ENCODE measurements at places on chromosomes 6 and 20.

DNA sequence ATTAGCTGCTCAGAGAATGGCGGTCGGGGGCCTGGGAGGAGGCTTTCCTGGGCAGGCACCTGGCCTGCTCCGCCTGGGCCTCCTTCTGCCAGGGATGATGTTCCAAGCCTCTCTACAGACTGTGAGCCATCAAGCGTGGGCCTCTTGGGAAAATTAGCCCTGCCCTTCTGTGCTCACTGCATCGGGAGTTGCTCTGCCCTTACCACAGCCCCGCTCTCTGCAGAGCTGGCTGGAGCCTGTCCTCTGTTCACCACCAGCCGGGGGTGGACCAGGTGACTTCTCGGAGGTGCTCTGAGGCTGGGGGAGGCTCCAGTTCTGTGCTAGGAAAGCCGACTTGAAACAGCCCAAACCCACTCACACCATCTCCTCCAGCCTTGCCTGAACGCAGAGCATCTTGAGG lies 24.2 kb downstream of the MDGA1 start:
- DNase-seq: no peak

DNA sequence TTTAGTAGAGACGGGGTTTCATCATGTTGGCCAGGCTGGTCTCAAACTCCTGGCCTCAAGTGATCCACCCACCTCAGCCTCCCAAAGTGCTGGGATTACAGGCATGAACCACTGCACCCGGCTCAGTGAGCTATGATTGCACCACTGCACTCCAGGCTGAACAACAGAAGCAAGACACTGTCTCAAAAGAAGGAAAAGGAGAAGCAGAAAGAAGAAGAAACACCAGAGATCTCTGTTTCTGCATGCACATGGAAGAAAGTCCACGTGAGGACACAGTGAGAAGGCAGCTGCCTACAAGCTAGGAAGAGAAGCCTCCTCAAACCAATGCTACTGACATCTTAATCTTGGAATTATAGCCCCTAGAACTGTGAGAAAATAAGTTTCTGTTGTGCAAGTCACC lies 16.0 kb downstream of the ECT2L start:
- DNase-seq: no peak

DNA sequence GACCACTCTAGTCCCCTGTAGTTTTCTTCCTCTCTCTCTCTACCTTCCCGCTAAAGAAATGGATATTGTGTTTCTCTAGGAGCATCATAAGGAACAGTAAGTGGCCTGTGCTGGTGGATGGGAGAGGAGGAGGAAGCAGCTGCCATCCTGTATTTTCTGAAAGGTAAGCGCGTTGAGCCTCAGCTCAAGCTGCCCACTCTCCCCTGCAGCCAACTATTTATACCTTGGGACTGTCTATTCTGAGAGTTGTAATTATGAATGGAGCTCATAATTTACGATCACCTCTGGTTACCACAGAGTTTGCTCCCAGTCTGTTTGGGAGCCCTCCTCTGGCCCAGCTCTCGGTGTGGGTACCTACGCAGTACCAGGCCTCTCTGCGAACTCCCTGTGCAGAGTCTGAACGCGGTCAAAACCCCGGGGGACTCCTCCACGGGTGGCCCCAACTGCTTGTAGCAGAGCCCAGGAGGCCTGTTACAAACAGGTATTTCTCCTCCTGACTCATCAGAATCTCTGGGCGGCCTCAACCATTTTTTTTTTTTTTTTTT lies 285.4 kb downstream of the SMOC2 start:
- no peak for DNase-seq

DNA sequence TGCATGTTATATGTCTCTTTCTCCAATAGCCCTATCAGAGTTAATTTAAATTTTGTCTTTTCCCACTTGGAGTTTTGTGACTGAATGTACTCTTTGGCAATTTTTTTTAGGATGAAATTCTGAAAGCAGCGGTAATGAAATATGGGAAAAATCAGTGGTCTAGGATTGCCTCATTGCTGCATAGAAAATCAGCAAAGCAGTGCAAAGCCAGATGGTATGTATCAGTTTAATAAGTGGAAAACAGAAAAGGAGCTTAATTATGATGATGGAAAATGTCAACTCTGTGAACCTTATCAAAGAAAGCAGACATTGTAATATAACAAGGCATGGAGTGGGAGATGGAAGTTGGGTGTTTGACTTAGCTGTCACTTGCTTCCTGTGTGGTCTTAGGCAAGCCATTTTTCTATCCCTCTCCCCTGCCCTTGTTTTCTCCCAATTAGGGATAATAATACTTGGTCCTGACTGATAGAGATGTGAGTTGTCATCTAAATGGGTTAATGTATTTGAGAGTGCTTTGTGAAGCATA lies 2.7 kb downstream of the CDC5L start:
- DNase-seq: no peak

GRCh38 chr6:74249658-74250057 lies 553.7 kb downstream of the CD109 start:
- DNase-seq: no peak

GRCh38 chr6:44642349-44642748 lies 254.8 kb downstream of the CDC5L start:
- DNase-seq: no peak

DNA sequence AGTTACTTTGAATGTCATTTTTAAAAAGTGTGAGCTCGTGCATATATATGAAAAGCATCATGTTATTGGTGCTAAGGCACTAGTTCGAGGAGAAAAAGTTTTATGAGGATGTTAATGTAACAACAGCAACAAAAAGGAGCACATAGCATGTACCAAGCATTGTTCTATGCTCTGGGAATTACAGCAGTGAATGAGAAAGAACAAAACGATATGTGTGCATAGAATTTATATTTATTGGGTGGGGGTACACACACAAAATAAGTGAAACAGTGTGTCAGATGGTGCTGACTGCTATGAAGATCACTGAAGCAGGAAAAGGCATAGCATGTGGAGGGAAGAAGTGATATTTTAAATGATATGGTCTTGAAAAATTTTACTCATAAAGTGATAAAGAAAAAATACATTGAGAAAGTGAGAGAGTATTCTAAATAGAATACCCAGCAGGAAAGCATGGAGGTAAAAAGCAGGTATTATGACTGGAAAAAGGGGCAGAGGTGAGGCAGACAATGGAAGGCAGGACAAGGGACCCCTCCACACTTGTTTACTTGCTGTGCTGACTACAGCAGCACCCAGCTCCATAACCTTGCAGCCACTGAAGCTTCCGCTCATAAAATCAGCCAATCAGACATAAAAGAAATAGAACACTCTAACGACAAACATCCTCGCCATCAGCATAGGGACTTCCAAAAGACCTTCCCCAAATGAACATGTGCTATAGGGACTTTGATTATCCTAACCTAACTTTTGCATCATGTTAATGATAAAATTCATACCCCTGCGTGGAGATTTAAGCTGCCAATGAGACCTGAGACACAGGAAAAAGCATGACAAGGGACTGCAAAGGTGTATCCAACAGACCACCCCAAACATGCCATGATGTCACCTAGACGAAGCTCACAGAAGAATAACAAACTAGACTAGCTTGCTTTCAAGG lies 119.9 kb downstream of the HFE start:
- DNase-seq: no peak

GRCh38 chr20:23145281-23145700 lies 59.2 kb upstream of the CD93 start:
- no peak for DNase-seq

- DNase-seq: no peak
Observed at GRCh38 chr6:100366419-100366818, 98.3 kb downstream of the SIM1 start.

DNA sequence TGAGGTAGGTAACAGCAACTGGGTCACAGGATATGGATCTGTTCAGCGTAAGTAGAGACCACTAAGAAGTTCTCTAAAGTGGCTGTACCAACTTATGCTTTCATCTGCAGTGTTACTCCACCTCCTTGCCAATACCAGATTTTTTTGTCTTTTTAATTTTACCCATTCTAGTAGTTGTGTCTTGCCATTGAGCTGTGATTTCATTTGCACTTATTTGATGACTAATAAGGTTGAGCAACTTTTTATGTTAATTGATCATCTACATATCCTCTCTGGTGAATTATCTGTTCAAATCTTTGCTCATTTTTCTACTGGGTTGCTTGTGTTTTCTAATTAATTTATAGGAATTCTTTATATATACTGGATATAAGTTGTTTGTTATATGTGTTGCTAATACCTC lies 82.9 kb downstream of the OGFRL1 start:
- no peak for DNase-seq

DNA sequence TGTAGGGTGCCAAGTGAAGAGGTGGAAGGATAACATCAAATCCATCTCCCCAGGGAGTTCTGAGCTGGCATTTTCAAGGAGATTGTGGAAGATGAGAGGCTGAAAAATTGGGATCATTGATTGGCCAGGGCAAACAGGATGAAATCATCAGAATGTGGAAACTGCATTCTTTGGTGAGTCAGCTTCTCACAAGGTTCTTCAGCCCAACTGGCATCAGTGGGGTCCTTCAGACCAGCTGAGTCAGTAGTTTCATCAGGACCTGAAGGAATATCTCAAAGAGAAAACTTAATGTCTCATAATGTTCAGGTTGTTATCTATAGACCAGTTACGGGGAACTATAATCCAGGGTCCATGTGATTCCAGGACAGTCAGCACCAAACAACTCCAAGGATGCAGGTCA lies 195.8 kb downstream of the HAO1 start:
- no peak for DNase-seq

DNA sequence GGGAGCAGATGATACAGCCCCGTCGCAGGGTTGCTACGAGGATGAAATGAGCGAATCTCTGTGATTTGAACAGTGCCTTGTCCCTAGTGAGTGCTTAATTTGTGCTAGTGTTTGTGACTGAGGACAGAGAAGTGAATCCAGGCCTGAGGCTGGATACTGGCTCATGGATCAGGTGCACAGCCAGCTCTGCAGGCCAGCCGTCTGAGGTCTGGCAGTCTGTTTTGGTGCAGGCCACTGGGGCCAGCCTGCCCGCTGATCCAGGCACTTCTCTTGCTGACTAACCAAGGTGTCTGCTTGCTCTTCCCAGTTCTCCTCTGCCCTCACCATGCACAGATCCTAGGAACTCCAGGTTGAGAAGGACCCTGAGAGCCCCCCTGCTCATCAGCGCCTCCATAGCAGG lies 181.0 kb downstream of the LRFN2 start:
- no peak for DNase-seq

GRCh38 chr6:63897459-63897858 lies 261.9 kb downstream of the PHF3 start:
- no peak for DNase-seq

GRCh38 chr6:170282512-170283158 lies 8.2 kb downstream of the DLL1 start:
- DNase-seq: no peak

- DNase-seq: no peak
Observed at GRCh38 chr6:11625302-11625701, 87.8 kb downstream of the TMEM170B start.

- no peak for DNase-seq
Observed at GRCh38 chr6:6927521-6928361, 180.0 kb upstream of the RREB1 start.

DNA sequence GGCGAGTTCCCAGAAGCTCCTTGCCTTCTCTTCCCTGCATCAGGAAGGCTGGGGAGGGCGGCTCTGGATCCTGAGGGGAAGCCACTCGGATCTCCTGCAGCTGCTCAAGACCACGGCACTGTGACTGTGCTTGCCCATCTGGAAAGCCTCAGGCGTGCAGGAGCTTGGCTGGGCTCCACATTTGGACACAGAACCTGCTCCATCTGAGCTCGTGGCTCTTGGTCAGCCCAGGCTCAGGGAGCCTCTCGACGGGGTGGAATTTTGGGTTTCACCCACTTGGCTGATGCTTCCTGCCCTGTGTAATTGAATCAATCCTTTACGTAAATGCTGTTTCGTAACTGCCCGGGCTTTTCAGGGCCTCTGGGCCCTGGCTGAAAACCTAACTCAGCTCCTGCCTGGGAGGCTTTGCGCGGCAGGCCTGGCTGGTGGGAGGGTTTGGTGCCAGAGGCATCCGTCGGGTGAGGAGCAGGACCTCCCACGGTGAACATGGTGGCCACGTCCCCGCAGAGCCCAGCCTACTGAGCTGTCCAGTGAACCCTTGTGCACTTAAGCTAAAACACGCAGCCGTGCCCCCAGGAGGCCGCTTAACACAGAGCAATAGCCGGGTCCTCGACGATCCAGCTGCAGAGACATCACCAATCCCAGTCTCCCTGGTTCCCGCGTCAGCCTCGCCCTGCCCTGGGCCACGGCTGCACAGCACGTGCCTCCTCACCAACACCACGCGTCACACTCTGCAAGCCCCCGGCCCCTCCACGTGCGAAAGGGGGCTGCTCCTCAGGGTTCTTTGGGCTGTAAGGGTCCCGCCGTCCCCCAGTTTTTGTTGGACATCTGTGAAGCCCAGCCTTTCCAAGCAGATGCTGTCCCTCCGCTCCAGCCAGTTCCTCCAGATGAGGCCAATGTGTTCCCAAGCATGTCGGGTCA lies 241.0 kb downstream of the DLL1 start:
- no peak for DNase-seq

GRCh38 chr20:13436530-13436929 lies 202.2 kb downstream of the TASP1 start:
- DNase-seq: no peak

DNA sequence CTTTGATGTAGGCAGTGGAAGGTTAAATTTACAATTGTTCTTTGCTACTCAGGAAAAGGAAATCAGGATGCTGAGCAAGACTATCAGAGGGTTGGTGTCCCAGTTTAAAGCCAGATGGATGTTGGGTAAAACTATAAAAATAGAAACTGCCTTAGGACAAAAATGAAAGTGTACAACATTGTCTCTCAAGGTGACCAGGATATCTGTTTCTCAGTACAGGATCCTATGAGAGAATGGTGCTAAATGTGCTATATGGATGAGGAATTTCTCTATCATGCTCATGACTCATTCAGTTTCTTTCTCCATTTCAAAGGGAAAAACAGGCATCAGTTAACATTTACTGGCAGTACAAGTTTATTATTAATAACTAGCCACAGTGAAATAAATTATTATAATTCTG lies 534.2 kb upstream of the GJE1 start:
- no peak for DNase-seq

DNA sequence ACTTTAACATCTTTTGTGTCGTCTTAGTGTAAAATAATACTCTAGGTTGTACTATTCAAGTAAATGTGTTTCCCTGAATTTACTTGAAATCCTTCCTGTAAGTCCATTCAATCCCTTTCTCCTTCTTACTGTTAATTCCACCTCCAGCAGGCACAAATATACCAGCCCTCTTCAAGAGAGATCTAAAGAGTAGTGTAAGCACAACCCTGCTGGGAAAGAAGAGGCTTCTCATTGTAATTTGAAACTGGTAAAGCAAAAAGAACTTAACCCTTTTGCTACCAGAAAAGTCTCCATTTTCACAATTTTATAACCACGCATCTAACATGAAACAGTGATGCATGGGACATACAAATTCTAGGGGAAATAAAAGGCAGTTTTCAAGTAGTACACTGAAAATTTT lies at the start of gene BMP5:
TSS of gene BMP5 (minus strand) at position 191 of the 400 bp plus-strand sequence. CDS start 725 bp downstream, outside the sequence.
- DNase-seq: no peak

DNA sequence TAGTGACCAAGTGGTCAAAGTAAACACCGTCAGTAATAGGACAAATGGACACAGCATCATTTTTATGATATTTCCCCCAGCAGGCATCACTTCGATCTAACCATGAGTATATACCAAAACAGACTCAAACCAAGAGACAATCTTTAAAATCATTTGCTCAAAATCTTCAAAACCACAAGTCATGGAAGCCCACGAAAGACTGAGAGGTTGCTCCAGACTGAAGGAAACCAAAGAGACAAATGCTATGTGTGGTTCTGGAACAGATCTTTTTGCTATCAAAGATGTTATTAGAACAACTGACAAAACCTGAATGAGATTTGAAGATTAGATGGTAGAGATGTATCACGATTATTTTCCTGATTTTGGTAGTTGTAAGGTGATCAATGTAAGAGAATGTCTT lies 197.7 kb downstream of the TBXT start:
- no peak for DNase-seq

All from NCI-H2081 (cell line).